ENCODE measurements at places on chromosomes 1 and 21. TPM values are rescaled to one million over a fixed set of nuclear protein-coding genes. Genes with fewer than 3 reads are reported as not detected.

Gene EXO5
- 6.3 TPM for total RNA-seq

Gene ETV3L
- not detected for total RNA-seq

Gene NRIP1
- total RNA-seq = 58.5 TPM

Gene NPHS2
- total RNA-seq = not detected

Gene LYPD8
- not detected for total RNA-seq

Gene EXOSC10
- total RNA-seq = 28.2 TPM

Gene RPL5
- total RNA-seq = 1,925 TPM

Gene ARHGEF16
- total RNA-seq = 0.52 TPM

Gene B3GALT5
- under 0.01 TPM for total RNA-seq

Gene SPRR1A
- total RNA-seq = not detected

Gene LRRC38
- 10.4 TPM for total RNA-seq

Gene MRAP
- total RNA-seq = 2.6 TPM

Gene RASAL2
- 8.4 TPM for total RNA-seq

Gene GJA5
- total RNA-seq = 13.0 TPM

Measured in skeletal muscle tissue (tissue), 5 donors.